ENCODE measurements at places on chromosomes 7 and 10.

GRCh38 chr10:119655566-119656001, 4.4 kb downstream of the BAG3 start:
- peak; percentile 42 for DNase-seq

DNA sequence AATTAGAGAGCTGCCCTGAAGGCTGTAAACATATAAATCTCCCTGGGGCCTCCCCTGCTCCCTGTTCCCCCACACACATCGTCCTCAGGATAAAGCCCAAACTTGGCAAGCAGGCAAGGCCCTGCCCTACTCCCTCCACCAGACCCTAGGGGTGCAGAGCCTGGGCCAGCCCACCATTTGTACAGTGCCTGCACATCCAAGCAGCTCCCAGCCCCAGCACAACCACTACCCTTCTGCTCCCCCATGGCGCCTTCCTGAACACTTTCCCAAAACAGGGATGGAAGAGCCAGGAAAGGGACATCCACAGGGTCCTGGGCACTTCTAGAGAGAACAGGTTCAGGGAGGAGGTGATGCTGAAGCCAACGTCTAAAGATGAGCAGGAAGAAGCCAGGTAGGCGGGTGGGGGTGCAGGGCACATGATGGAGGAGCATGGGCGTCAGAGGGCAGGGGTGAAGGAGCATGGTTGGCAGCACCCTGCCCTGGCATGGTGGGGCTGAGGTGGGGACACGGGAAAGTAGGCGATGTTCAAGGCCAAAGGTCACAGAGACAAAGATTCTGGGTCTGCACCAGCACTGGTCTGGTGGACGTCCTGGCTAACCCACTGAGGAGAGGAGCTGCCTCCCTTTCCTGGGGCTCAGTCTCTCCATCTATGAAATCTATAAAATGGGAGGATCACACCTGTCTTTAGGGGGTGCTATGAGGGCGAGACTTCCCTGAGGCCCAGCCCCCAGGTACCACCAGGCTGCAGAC, 140.6 kb downstream of the ARHGAP22 start:
- DNase-seq: no peak

- no peak for DNase-seq
Measured at GRCh38 chr7:149199234-149199995, 4.1 kb downstream of the ZNF282 start.

- DNase-seq: peak; percentile 68
Measured at GRCh38 chr7:77800158-77800557, 1.6 kb downstream of the PHTF2 start.
